CD8-positive, alpha-beta T cell (primary cell): ENCODE measurements at places on chromosomes 3 and 15.
A peak's percentile ranks its signal among the peaks of the same experiment; 100 is the strongest.

- no peak for DNase-seq
Observed at GRCh38 chr3:8793242-8793641, 23.8 kb upstream of the OXTR start.

GRCh38 chr15:52808441-52808840 lies 18.3 kb upstream of the ONECUT1 start:
- DNase-seq: no peak

GRCh38 chr3:115301364-115301860 lies 154.3 kb upstream of the ZBTB20 start:
- no peak for DNase-seq

- no peak for DNase-seq
Observed at GRCh38 chr15:45640616-45641015, 5.8 kb downstream of the SQOR start.

- no peak for DNase-seq
Observed at GRCh38 chr15:66773129-66773873, 71.3 kb downstream of the SMAD6 start.

DNA sequence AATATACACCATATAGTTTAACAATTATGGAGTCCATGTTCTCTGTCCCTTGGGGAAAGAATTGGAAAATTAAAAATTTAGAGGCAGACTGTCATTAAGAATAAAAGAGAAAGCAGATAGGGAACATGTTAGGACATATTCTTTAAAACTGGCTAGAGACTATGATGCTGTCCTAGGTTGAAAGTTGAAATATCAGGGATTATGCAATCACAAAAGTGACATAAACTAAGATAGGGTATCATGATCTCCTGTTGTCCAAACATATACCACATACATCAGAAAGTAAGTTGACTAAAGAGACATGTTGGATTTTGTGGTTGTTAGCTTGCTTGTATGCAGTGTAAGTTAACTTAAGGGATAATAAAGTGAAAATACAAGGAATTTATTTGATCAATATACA lies 9.9 kb upstream of the EID1 start:
- DNase-seq: no peak

DNA sequence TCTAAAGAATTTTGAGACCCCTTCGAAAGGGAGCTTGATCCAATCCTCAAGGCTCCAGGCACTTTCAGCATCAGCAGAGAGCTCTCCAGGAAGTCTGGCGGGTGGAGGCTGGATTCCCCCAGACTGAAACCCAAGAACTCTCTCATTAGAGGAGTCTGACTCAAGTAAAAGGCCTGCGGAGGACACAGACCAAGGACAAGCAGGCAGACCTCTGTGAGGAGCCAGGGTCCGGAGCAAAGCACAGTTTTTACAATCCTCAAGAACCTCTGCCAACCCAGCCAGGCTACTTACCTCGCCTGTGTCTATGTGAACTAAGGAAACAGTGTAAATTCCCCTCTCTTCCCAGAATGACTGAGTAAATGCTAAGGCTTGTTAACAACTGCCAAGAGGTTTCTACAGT lies 86.2 kb downstream of the FBN1 start:
- no peak for DNase-seq

- DNase-seq: no peak
Observed at GRCh38 chr3:194640829-194641228, 7.6 kb upstream of the TMEM44 start.

- no peak for DNase-seq
Observed at GRCh38 chr15:92155934-92156333, 237.7 kb upstream of the ST8SIA2 start.

- DNase-seq: no peak
Observed at GRCh38 chr15:85440451-85440850, 60.0 kb downstream of the AKAP13 start.

GRCh38 chr3:119891944-119892721 lies 110.2 kb downstream of the NR1I2 start:
- DNase-seq: no peak

GRCh38 chr15:58770519-58770856 lies 614 bp upstream of the MINDY2 start:
- DNase-seq: no peak

DNA sequence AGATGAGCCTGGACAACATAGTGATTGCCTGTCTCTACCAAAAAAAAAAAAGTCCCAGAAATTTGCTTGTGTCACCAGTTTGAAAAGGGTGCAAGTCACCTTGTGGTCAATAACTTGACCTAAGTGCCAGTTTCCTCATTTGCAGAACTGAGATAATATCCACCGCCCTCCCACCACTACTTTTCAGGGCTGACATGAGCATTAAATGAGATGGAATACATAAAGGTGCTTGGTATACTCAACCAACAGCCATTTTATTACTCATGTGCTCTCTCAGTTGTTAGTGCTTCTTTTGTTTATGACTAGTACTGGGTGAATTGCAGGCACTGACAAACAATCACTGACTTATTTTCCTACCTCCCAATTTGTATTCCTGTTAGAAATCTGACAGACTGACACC lies 340.5 kb upstream of the SATB1 start:
- DNase-seq: no peak

- DNase-seq: peak; percentile 45
Observed at GRCh38 chr3:50503504-50504342, at the start of gene CACNA2D2. Gene CACNA2D2, minus strand, starts transcription at chr3:50503634. Its CDS starts 211 bp downstream, at chr3:50503423.

GRCh38 chr3:126939338-126939718 lies 43.6 kb upstream of the PLXNA1 start:
- DNase-seq: no peak

GRCh38 chr3:53255423-53255774 lies 423 bp downstream of the TKT start:
- DNase-seq: no peak

- DNase-seq: no peak
Observed at GRCh38 chr3:137026701-137027100, 68.9 kb downstream of the IL20RB start.

DNA sequence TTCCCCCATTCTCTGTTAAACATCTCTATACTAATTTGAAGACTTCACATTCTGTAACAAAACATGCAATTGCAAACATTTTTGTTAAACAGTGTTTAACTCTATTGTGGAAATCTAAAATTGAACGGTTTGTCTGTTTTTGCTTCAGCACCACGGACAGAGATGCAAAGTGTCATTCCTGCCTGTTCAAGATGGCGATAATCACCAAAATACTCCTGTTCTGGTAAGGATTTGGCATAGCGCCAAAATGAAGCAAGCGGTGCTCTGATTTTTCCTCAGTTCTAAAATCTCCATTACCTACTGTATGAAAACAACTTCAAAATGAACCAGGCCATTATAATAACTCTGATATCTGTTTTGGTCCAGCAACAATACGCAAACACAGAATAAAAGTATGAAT lies 129.7 kb upstream of the TUSC7 start:
- no peak for DNase-seq

DNA sequence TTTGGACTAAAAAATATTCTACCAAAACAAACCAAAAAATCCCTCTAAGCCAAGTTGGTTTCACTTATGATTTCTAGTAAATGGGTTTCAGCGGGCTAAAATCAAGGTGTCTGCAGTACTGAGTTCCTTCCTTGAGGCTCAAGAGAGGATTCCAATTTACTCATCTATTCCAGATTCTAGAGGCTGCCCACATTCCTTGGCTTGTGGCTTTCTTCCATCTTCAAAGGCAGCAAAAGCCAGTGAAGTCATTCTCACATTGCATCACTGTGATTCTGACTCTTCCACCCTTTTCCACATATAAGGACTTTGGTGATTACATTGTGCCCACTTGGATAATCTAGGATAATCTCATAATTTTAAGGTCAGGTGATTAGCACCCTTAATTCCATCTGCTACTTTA lies 48.1 kb downstream of the DPPA2 start:
- no peak for DNase-seq

- no peak for DNase-seq
Observed at GRCh38 chr15:74460298-74460697, 662 bp downstream of the UBL7 start.

- DNase-seq: no peak
Observed at GRCh38 chr3:149442851-149443544, 31.5 kb upstream of the TM4SF4 start.

GRCh38 chr15:50993598-50993997 lies 85.1 kb downstream of the AP4E1 start:
- no peak for DNase-seq

- DNase-seq: no peak
Observed at GRCh38 chr15:85340321-85340665, 40.1 kb upstream of the AKAP13 start.

DNA sequence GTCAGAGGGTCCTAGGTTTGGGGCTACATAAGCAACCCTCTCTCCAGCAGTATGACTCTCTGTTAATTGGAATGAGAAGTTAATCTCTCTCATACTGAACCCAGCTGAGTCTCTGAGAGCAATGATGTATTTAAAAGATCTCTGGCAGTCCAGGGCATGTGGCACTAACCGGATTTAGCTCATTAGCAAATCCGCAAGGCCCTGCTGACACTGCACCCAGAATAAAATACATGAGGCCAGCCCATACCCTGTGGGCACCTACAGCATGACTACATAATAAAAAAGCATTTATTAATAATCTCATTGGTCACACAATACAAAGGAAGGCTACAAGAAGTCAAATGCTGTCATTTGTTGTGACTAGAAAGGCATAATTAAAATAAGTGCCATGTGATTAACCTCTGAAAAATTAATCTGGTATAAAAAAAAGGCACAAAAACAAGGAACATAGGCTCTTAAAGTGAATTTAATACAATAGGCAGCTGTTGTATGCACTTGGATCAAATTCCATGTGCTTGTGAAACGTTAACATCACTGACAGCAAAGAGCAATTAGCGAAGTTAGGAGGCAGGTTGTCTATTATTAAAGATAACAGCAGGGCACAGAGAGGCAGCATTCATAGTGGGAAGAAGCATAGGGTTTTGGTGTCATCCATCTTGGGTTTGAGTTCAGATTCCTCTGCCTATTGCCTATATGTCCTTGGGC lies 381.2 kb downstream of the WDR72 start:
- no peak for DNase-seq
